ENCODE measurements at places on chromosomes 4 and X.
A peak's percentile ranks its signal among the peaks of the same experiment; 100 is the strongest.

DNA sequence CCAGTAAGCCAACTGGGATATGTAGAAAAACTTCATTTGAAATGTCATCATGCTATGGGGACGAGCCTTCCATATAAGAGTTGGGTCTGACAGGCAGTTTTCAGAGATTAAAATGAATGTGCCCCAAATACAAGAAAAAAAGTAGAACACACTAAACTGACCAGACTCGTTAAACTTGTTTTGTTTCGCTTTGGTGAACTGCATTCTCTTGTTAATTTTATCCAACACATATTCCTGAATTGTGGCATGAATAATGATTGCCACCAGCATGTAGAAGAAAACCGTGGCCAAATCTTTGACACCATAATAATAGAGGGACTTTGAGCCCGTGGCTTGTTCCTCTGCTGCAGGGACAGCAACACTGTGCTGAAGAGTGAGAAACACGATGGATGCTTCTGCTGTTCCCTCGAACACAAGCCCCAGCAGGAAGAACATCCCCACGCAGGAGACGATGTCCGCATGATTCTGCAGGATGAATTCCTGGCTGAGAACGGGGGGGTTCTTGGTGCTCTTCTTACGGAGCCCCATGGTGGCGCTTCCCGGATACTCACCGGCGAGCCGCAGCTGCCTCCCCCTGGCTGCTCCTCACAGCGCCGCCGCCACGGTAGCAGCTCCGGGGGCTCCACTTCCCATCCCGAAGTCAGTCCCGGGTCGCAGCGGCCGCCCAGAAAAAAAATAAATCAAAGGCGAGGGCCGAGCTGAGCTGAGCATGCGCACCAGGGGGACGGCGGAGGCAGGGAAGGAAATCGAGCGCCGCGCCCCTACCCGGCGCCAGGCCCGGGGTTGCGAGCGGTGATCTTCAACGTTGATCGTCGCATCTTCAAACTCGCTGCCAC is at the start of gene TRAM1L1:
TRAM1L1 (minus strand) TSS at position 711 of the 836 bp plus-strand sequence; CDS start at position 528, 183 bp downstream.
- DNase-seq, result peak; percentile 65

- DNase-seq, result no peak
Measured at GRCh38 chr4:119587796-119588195, 40.8 kb downstream of the PDE5A start.

- DNase-seq, result no peak
Measured at GRCh38 chrX:41779030-41779564, 55.1 kb downstream of the GPR82 start.

DNA sequence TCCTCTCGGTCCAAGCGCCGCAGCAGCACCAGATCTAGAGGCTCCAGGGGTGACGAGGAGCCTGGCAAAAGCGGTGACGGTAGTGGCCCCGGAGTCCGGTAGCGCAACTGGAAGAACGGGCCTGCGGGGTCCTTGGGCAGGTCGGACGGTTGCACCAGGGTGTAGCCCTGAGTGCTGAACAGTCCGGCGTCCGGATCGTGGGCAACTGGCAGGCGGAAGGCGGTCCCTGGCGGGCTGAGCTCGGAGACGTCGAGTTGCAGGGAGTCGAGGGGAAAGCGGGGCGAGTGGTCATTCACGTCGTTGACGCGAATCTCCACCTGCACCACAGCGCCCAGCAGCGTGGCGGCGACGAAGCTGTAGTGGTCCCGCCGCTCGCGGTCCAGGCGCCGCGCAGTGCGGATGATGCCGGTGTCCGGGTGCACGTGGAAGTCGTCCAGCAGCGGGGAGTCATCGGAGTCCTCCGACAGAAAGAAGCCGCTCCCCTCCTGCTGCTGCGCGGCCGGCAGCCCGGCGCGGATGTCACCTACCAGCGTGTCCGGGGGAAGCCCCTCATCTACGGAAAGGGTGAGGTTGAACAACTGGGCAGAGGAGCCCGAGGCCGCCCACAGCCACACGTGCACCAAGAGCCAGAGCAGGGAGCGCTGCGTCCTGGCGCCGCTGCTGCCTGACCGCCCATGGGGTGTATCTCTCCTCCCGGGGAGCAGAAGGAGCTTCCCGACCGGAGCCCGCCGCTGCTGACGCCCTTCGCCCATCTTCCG is 837 bp downstream of the DCHS2 start:
- DNase-seq, result peak; percentile 51

GRCh38 chr4:186554914-186555827 is at the start of gene MTNR1A:
TSS of gene MTNR1A (minus strand) at chr4:186555567. CDS start at chr4:186555365, 202 bp downstream.
- DNase-seq, result no peak

DNA sequence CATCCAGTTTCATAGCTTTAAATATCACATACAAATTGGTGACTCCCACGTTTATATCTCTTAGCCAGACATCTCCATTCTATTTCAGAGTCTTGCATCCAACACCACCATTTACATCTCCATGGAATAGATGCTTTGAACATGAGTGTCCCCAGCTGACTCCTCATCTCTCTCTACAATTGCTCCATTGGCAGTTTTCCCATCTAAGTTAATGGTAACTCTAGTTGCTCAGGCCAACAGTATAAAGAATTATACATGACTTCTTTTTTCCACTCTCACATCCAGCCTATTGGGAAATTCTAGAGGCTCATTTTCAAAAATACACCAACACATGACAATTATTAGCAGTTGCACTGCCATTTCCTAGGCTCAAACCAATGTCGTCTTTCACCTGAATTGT is 388.2 kb downstream of the STIM2 start:
- DNase-seq, result no peak

Data from mesothelial cell of epicardium (in vitro differentiated cells).